ENCODE measurements at places on chromosomes 16 and 17. TPM values are rescaled to one million over a fixed set of nuclear protein-coding genes. Genes with fewer than 3 reads are reported as not detected.

NDUFB10 gene
- total RNA-seq = 84.4 TPM

DNA sequence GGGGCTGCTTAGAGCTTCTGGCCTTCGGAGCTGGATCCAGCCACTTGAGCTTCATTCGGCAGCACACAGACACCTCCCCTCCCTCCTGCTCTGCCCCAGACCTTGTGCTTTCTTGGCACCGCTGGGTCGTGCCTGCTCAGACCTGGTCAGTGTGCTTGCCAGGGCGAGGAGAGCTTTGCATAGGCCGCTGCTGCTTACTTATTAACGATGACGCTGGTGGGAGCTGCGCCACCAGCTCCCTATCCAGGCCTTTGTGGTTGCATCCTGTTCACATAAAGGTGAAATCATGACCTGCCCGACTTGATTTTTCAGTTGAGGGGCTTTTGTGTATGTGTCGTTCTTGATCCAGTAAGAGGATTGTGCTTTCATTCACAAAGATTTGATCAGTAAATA lies 101.1 kb downstream of the MSI2 start:
- peaks cover 7% of the 10 kb centered on the region for H3K4me1 ChIP-seq
- DNase-seq = no peak
- H3K36me3 ChIP-seq = no peaks in the 10 kb centered on the region
- H3K27me3 ChIP-seq = no peaks in the 10 kb centered on the region
- H3K27ac ChIP-seq = no peak overlapping the region

DNA sequence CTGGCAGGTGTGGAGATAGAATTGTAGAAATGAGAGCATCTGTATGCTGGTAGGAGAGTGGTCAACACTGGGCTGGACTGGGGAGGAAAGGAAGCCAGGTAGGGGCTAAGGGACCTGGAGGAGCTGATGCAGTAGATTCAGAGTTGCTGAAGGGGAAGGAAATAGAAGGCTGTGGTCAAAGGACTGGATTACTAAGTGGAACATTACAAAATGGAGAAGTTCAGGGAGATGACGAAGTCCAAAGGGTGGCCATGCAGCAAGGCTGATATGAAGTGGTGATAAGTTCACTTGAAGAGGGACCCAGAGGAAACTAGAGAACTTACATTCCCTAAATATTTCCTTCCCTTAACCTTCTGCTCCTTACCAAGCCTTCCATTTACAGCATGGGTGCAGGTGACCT lies 8.6 kb upstream of the CCL2 start:
- no peaks in the 10 kb centered on the region for H3K36me3 ChIP-seq
- H3K27ac ChIP-seq = no peak overlapping the region
- no peaks in the 10 kb centered on the region for H3K4me1 ChIP-seq
- DNase-seq = no peak
- peaks cover 7% of the 10 kb centered on the region for H3K27me3 ChIP-seq
- no peak overlapping the region for H3K4me3 ChIP-seq

- H3K4me1 ChIP-seq = peaks cover 32% of the 10 kb centered on the region
- H3K27me3 ChIP-seq = no peaks in the 10 kb centered on the region
- H3K36me3 ChIP-seq = peaks cover 42% of the 10 kb centered on the region
- peak overlapping the region; percentile 54 for H3K27ac ChIP-seq
These were observed 4.5 kb downstream of the NBR1 start for GRCh38 chr17:43175213-43176118.

- H3K4me3 ChIP-seq = no peak overlapping the region
- H3K27ac ChIP-seq = no peak overlapping the region
- no peak for DNase-seq
- H3K36me3 ChIP-seq = no peaks in the 10 kb centered on the region
- peaks cover 8% of the 10 kb centered on the region for H3K27me3 ChIP-seq
These were observed 44.3 kb upstream of the PSMD7 start for GRCh38 chr16:74252329-74252728.

CCL14 gene
- total RNA-seq = not detected

GRCh38 chr17:42233156-42233555 lies 38.9 kb upstream of the GHDC start:
- H3K36me3 ChIP-seq = peaks cover 14% of the 10 kb centered on the region
- no peak for DNase-seq
- no peak overlapping the region for H3K27ac ChIP-seq
- H3K4me3 ChIP-seq = no peak overlapping the region

PMP22 gene
- not detected for total RNA-seq

- no peak overlapping the region for H3K4me3 ChIP-seq
- H3K27me3 ChIP-seq = no peaks in the 10 kb centered on the region
- H3K27ac ChIP-seq = no peak overlapping the region
- no peaks in the 10 kb centered on the region for H3K36me3 ChIP-seq
- H3K4me1 ChIP-seq = no peaks in the 10 kb centered on the region
These were observed 22.8 kb upstream of the MTMR4 start for GRCh38 chr17:58537266-58537665.

CACNG4 gene
- 0.20 TPM for total RNA-seq

All from T-cell (primary cell).